HS-27A (cell line): ENCODE measurements at places on chromosomes 7 and 10.

DNA sequence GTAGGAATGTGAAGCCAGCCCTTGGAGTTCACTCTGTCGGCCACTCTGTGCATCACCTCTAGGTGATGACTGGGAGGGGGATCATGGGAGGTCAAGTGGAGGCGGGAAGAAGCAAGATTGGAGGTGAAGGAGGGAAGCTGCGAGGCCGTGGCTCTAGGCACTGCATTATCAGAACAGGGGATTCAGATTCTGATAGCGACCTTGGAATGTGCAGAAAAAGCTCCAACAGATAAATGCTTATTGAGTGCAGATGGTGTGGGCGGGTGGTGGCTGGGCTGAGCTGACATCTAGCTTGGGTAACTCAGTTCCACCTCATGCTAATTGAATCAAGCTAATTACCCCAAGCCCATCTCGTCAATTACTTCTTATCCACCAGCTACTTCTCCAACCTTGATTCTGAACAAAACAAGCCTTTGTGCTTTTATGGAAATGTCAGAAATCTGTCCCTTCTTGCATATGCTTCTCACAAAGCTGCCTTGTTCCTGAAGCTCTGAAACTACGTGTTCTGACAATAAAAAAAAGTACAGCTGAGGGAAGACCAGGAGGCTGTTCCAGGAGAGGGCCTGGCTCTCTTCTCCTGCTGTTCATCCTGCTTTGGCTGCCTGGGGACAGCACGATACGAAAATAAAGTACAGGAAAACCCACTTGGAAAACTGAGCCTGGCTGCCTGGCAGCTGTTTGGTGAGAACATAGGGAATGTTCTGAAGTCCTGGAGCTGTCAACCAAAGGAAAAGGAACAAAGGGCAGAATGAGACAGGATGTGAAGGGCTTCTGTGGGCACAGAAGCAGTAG lies 27.5 kb downstream of the STRA8 start:
- no peak for DNase-seq

GRCh38 chr7:123581162-123581459 lies 20.5 kb upstream of the ASB15 start:
- no peak for DNase-seq

DNA sequence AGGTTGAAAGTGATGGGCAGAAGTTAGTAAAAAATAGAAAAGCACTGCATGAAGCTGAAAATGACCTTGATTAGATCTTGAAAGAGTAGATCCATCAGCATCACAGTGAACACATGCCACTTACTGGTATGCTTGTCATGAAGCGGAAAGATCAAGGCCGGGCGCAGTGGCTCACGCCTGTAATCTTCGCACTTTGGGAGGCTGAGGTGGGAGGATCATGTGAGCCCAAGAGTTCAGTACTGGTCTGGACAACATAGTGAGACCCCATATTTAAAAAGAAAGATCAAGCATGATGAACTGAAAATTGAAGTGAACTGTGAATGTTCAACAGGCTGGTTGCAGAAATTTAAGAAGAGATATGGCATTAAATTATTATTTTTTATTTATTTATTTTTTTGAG lies 18.0 kb downstream of the LCOR start:
- DNase-seq, result no peak

GRCh38 chr10:71077796-71078453 lies 134.4 kb upstream of the UNC5B start:
- DNase-seq, result no peak

- DNase-seq, result peak; percentile 9
These were observed 739 bp downstream of the CASP7 start for GRCh38 chr10:113680190-113681111.

GRCh38 chr7:117157241-117158209 lies 165.3 kb downstream of the WNT2 start:
- no peak for DNase-seq

- DNase-seq, result no peak
These were observed 98.0 kb upstream of the ZNF722 start for GRCh38 chr7:63900394-63901203.

DNA sequence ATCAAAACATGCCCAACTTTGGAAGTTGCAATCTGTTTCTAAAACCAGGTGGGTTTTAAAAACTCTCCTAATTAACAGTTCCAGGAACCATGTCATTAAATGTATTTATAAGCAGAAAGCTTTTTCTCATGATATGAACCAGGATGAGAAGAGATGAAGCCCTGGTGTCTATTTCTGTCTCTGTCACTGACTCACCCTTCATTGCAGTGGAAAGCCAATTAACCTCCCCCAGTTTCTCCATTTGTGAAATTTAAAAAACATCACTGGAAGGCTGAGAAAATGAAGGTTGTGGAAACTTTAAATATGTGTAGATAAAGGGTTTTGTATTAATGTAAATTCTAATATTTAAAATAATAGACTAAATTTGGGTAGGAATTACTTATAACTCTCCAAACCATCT lies 1088.0 kb downstream of the SORCS1 start:
- DNase-seq, result no peak

- DNase-seq, result no peak
These were observed 111.3 kb downstream of the SLIT1 start for GRCh38 chr10:97074256-97075145.

DNA sequence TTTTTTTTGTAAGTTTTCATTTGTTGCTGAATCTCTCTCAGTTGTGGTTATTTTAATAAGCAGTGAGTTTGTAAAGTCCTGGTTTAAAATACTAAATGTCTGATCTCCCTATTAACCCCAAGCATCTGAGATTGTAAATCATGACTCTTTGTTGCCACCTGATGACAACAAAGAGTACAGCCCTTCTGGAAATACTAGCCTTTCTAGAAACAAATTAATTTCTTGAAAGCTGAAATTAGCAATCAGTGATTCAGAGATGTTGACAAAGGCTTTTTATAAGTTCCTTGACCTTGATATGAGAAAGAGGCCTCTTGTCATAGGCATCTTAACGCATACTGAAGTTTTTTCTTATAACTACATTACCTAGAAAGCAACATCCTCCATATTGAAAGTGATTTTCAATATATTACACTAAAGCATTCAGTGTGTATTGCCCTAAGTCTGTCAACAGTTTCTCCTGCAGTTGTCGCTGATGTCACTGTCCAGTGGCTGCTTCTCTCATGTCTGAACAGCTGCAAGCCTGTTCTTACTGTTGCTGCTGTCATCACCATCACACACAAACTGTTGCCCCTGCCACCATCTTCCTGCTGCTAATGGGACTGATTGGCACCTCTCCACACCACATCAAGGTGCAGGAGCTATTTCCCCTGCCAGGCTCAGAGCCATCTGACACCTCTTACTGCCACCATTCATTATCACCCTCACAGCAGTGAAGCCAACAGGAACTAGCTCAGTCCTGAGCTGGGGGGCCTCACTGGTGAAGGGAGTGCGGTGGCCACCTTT lies 95.1 kb upstream of the LRGUK start:
- DNase-seq, result no peak

DNA sequence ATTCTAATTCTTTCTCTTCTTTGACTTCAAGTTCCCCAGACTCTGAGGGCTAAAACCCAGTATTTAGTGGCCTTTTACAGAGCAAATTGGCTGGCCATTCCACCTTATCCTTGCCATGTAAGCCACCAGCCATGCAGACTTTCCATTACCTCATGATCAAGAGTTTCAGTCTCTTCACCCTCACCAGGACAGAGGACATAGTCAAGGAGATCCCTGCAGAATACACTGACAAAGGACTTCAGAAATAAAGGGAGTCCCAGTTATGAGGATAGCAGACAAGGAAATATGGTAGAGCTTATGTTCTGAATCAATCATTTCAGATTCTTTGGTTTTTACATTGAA lies 1080.4 kb upstream of the C7orf33 start:
- no peak for DNase-seq

DNA sequence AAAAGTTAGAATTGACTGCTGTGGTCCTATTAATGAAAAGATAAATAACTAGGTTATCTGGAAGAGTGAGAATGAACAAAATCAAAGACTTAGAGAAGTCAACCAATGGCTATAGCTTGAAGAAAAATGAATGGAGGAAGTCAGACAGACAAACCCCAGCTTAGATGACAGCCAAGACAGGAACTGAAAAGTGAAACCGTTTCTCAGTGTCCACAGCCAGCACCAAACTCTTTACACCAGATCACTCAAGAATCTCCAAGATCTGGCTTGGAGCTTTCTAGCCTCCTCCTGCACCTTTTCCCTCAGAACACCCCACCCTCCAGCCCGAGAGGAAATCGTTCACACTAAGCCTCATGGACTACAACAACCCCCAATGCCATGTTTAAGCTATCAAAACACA lies 167.0 kb downstream of the SFMBT2 start:
- no peak for DNase-seq

DNA sequence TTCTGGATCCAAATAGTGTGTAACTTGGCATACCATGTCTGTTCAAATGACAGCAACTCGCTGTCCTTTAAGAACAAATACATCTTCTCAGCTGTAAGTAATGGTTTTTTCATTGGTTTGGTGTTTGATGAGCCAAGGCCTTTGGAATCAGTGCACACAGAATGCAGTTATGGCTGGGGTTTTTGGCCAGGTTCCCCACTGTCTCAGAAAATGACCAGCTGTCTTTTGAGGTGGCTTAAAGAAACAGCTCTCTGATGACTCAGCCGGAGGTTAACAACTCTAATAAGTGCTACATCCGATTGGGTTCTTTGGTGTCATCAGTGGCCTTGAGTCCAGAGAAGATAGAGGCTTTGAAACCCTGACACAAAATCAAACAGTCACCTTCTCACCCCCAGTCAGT lies 688.4 kb downstream of the REEP3 start:
- no peak for DNase-seq

DNA sequence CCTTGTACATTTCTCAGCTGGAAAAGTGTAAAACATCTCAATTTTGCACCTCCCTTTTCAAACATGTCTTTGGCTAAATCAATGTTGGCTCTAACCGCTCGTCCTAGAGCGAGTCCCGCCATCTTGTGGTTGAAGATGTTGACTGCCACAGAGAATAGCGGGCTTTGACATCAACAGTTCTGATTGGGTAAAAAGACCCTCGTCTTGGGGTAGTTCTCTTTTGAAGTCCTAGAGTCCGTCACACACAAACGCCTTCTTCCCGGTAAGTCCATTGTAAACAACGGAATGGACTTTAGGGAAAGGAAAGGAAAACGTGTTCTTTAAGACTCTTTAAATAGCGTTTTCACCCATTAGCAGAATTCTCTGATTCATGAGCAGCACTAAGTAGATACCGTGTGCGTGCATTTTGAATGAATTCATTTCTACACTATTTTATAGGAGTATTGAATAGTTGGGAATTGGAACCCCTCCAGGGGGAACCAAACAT lies 452 bp upstream of the RPP30 start:
- DNase-seq, result peak; percentile 41

- DNase-seq, result no peak
These were observed 40.4 kb downstream of the TAC1 start for GRCh38 chr7:97772045-97772901.

- DNase-seq, result no peak
These were observed 286.4 kb downstream of the ARHGAP12 start for GRCh38 chr10:31642281-31642680.

DNA sequence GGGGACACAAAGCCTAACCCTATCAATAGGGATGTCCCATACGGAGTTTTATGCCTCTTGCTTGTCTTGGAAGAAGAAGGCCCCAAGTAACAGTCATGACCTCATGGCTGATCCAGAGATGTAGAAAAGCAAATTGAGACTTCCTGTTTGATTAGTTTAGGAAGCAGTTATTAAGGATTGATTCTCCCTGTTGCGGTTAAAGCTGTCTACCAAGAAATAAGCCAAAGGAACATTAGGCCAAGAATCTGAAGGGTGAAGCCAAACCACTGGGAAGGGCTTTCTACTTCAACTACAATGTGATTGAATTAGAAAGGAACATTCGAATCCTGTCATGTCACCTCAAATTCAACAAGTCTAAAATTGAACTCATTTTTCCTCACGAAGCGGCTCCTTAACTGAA lies 60.5 kb upstream of the AGBL3 start:
- DNase-seq, result no peak

DNA sequence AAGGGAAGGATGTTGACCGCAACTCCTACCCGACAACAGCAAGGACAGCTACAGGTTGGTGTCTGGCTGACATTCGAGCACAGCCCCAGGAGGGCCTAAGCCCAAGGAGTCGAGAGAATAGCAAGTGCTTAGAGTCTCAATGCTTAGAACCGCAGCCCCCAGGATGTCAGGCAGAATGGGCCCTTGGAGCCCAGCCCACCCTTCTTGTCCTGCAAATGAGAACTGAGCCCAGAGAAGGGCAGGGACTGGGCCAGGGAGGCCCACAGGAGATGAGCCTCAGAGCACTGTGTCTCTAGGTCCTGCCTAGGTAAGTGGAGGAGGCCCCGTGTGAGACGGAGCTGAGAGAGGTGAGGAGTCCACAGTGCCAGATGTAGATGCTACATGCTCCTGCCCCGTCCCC lies 173.3 kb upstream of the ZMIZ1 start:
- DNase-seq, result no peak

- no peak for DNase-seq
These were observed 31.3 kb upstream of the GALNT11 start for GRCh38 chr7:151993977-151994676.

- DNase-seq, result no peak
These were observed 223.8 kb upstream of the CCDC6 start for GRCh38 chr10:60130130-60130579.

GRCh38 chr7:138889582-138890498 lies 91.3 kb downstream of the KIAA1549 start:
- no peak for DNase-seq

DNA sequence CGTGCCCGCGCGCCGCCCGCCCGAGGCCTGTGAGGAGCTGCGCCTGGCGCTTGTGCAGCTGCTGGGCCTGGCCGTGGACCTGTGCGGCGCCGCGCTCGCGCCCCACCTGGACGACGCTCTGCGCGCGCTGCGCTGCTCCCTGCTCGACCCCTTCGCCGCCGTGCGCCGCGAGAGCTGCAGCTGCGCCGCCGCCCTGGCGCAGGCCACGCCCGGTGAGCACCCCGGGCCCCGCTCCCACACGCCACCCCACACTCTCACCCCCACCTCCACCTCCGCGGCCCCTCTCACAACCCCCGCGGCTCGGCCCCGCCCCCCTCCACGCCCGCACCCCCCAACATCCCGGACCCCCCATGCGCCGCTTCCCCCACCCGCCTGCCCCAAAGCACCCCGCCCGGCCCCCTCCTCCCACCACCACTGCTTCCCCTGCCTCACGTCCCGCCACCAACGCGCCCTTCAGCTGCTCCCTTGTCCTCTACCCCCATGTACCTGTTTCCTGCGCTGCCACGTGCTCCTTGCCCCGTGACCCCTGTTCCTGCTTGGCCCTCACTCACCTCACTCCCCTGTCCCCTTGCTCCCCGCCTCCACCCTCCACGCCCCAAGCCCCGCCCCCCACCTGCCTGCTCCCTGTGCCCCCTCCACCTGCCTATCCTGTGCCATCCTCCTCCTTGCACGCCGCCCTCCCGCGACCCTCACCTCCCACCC lies at the start of gene PRKAR1B:
TSS of gene PRKAR1B (minus strand) at position 178 of the 702 bp plus-strand sequence. CDS start 15,776 bp downstream, outside the sequence.
- no peak for DNase-seq

- no peak for DNase-seq
These were observed 766 bp downstream of the BAMBI start for GRCh38 chr10:28677888-28678686.

- DNase-seq, result no peak
These were observed 133.4 kb downstream of the LRRC4 start for GRCh38 chr7:127897704-127898454.

GRCh38 chr7:24417526-24418120 lies 133.6 kb downstream of the NPY start:
- no peak for DNase-seq
